ENCODE measurements at places on chromosomes 2 and 18.

GRCh38 chr2:142188562-142188961 is 57.7 kb upstream of the LRP1B start:
- DNase-seq = no peak

- DNase-seq = no peak
Observed at GRCh38 chr2:110848071-110848470, 115.7 kb downstream of the ACOXL start.

DNA sequence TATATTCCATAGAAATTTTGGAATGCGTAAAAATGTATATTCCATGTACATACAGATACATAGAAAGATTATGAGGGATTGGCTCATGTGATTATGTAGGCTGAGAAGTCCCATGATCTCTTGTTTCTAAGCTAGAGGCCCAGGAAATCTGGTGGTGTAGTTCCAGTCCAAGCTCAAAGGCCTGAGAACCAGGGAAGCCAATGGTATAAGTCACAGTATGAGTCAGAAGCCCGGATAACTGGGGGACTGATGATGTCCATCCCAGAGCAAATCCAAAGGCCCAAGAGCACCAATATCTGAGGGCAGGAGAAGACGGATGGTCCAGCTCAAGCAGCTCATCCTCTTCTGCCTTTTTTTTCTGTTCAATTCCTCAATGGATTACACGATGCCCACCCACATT is 385.0 kb upstream of the KLHL29 start:
- no peak for DNase-seq

- DNase-seq = no peak
Observed at GRCh38 chr2:186093174-186093573, 354.6 kb downstream of the FSIP2 start.

- no peak for DNase-seq
Observed at GRCh38 chr2:149858216-149858615, 270.6 kb upstream of the MMADHC start.

GRCh38 chr2:191926671-191927070 is 79.8 kb upstream of the CAVIN2 start:
- DNase-seq = no peak

GRCh38 chr18:22558945-22559385 is 141.2 kb upstream of the CTAGE1 start:
- no peak for DNase-seq

DNA sequence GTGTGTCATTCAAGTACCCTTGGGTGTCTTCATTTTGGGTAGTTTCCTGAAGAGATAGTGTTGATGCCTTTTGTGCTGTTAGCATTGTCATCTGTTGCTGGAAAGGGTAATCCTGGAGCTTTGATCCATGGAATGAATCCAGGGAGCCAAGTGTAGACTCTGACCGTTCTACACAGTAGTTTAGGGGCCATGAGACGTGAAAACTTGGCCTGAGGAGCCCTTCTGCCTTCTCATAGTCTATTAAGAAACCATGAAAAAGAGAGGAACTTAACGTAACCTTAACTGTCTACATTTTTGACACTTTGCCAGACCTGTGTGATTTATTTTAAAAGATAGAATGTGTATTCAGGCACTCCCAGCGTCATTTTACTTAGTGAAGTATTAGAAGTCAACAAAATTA is 194.0 kb downstream of the BABAM2 start:
- DNase-seq = no peak

DNA sequence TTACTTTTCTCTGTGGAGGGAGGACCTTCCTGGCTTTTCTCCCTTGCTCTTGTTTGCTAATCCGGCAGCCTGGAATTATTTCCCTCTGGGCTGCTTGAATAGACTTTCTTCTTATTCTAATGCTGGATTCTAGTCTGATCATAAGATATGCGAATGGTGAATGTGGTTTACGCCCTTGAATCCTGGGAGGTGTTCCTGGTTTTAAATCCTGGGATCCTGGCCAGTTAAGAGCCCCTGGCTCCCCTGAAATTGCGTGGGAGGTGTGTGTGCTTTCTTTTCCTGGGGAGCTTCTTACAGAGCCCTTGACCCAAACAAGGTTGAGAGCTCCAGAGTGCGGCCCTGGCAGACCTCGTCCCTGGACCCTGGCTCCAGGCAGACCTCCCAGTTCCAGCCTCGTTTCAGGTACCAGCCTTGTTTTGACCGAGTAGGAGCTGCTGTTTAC is 2.8 kb downstream of the SH3BP4 start:
- no peak for DNase-seq

DNA sequence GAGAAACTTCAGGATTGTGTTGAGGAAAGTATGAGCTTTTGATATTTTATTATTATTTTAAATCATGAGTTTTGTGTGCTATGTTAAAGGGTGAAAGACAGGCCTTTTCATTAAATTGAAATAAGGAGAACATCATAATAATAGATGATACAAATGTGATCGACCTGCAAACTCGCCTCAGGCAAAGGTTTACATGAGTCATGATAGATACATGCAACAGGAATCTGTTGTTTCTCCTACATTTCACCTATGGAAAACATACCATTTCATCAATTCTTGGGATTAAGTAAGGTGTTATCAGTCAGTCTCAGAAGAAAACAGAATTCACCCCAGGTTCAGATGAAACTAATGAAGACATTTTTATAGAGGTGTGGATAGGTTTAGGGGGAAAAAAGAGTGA is 1992.5 kb upstream of the PIK3C3 start:
- DNase-seq = no peak

DNA sequence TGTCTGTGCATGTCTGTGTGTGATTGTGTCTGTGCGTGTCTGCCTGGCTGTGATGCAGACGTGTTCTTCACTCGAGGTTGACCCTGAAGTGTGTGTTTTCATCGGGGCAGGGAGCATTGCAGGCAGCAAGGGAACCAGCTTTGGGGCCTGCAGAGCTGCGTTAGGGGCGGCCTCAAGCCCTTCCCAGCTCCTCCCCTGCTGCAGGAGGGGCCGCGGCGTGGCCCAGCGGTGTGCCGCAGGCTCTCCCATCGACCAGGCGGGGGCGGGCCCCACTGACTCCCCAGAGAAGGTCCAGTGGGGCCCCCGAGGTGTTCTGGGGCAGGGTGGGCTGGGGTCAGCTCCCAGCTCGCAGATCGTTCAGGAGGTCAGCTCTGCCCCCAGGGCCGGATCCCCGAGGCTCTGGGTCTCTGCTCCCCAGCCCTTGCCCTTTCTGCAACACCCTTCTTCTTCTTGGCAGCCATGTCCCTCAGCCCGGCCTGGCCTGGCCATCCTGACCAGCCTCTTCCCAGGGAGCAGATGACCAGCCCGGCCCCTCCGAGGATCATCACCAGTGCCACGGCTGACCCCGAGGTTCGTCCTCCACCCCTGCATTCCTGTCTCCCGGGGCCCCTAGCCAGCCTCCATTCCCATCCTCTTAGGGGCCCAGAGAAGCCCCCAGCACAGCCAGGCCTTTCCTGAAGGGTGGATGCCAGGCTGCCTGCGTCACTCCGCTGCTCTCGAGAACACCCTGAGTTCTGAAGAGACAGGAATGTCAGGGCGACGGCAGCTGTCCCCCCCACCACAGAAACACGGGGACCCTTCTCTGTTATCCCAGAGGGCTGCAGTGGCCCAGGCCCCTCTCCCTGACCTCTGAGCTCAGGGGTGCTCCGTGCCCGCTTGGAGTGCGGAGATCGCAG is 11.1 kb upstream of the KLHL30 start:
- DNase-seq = no peak

- no peak for DNase-seq
Observed at GRCh38 chr2:182559623-182560022, 132.8 kb upstream of the PDE1A start.

- DNase-seq = no peak
Observed at GRCh38 chr18:68298330-68298729, 416.6 kb downstream of the TMX3 start.

- DNase-seq = no peak
Observed at GRCh38 chr2:25400576-25401216, 59.0 kb upstream of the DNMT3A start.

GRCh38 chr18:58653814-58654509 is 17.3 kb upstream of the MALT1 start:
- no peak for DNase-seq

GRCh38 chr2:211161236-211161635 is 604.8 kb downstream of the CPS1 start:
- no peak for DNase-seq

DNA sequence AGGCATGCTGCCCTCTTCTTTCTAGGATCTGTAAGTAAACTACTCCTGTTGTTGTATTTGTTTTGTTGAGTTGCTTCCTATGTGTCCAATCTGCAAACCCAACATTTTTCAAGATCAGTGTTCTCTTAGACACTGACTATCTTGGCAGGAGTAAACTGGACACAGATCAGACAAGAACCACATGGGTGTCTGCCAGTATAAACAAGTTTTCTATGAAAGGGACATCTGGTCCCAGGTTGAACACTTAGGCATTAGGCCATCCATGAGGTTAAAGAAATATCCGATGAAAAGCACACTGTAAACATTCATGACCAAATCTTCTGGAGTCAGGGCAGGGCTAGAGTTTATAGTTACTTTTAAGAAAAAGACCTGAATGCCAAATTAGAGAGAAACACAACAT is 441.8 kb downstream of the NYAP2 start:
- DNase-seq = no peak

- no peak for DNase-seq
Observed at GRCh38 chr2:130807659-130808385, 28.9 kb upstream of the ARHGEF4 start.

GRCh38 chr2:73004466-73004865 is 67.0 kb downstream of the SFXN5 start:
- DNase-seq = no peak

DNA sequence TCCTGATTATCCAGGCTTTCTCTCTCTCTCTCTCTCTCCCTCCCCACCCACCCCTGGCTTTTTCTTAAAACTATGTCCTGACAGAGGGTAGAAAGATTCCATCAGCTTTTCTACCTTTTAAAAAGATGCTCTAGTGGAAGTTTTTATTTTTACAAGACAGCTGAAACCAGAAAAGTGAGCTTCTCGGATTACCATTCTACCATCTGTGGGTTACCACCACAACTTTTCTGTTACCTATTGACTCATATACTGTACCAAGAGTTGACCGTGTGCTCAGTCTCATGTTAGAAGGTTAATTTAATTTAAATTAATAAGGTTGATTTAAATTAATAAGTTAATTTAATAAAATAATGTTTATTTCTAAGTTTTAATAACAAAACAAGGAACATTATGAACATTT is 137.6 kb downstream of the UPP2 start:
- DNase-seq = no peak

DNA sequence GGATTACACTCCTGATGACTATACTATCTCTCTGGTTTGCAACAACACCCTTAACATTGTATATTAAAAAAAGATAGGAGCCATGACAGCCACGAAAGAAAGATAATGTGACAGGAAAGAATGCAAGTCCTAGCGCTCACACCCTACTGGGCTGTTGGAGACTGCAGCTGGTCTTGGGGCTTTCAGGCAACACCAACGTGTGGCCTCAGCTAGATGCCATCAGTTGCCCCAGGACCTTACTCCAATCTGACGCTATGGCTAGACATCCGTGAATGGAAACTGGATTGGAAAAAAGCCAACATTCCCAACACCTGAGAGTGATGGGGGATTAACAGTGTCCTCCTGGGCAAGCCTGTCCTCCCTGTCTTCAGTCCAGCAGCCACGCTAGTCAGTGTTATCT is 357.4 kb upstream of the GULP1 start:
- DNase-seq = no peak

GRCh38 chr2:20617081-20617575 is 33.8 kb downstream of the HS1BP3 start:
- no peak for DNase-seq

DNA sequence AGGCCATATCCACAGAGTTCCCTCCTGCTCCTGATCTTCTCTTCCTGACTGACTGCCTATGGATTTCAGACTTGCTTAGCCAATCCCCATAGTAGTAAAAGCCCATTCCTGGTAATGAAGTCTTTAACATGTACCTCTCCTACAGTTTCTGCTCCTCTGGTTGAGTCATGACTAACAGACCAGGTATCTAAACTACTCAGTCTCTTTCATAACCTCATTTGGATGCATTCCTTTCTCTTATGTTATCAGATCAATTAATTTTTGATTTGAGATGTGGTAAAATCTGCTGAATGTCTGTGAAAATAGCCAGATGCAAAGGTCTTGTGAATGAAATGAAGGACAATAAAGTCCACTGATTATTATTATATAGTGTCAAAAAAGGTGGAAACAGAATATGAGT is 198.0 kb downstream of the NBAS start:
- DNase-seq = no peak

GRCh38 chr2:216516730-216517350 is 18.2 kb downstream of the RPL37A start:
- no peak for DNase-seq

GRCh38 chr2:165857876-165858275 is 63.8 kb upstream of the GALNT3 start:
- DNase-seq = no peak

- DNase-seq = no peak
Observed at GRCh38 chr2:238900511-238900910, 52.6 kb downstream of the TWIST2 start.

DNA sequence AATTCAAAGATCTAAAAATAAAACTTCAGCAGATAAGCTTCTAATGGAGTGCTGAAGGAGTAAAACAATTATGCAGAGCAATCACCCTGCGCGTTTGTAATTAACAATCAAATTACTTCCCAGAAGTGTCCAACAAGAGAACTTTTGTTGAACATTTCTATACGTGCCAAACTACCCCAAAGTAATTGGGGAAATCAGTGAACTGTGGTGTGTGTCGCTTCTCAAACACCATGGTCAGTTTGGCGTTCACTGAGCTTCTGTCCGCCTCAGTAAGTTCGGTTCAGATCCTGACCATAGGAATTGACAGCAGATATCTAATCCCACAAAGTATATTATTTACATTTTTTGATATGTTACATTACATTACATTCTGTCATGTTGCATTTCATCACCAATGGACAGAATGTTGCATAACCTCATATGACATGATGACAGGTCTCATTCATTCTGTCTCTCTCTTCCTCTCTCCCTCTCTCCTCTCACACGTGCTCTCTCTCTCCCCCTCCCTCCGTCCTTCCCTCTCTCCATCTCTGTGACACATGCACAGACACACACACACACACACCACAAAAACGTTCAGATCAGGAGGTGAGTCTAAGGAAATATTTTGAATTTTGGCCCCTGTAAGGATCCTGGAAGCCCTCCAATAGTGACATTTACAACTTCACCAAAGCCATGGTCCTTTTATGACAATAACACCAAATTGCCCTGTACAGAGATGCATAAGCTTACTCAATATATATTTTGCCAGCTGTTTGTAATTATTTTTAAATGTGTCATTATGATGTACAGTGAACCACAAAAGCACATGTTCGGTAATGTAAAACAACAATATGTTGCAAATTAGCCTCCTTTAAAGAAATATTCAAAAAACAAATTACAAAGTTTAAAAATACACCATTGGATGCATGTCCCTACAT is 269.2 kb downstream of the FIGN start:
- DNase-seq = no peak

- DNase-seq = no peak
Observed at GRCh38 chr2:168603439-168603961, 147.4 kb downstream of the CERS6 start.

DNA sequence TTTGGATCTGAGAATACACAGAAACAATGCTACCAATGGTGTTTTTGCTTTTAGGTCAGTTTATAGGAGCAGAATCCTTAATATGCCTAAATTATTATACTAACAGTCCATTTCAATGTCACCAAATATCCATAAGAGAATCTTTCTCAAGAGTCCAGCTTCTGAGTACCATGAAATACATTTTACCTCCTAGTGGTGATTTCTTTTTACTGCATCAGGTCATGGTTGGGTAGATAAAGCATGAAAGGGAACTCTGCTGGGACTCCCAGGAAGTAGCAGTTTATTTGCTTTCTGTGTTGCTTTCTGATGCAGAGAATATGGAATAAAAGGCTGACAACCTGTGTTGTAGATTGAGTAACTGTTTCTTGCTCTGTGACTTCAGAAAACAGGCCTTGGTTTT is 115.6 kb downstream of the PPP1R1C start:
- DNase-seq = no peak

GRCh38 chr18:56505293-56505692 is 133.1 kb downstream of the TXNL1 start:
- DNase-seq = no peak

Data from activated T-cell treated with anti-CD3 and anti-CD28 coated beads, Interleukin-2, amount 50 U/mL, for 24 hours (primary cell).